ENCODE measurements at places on chromosomes 6 and 20.
A peak's percentile ranks its signal among the peaks of the same experiment; 100 is the strongest.

DNA sequence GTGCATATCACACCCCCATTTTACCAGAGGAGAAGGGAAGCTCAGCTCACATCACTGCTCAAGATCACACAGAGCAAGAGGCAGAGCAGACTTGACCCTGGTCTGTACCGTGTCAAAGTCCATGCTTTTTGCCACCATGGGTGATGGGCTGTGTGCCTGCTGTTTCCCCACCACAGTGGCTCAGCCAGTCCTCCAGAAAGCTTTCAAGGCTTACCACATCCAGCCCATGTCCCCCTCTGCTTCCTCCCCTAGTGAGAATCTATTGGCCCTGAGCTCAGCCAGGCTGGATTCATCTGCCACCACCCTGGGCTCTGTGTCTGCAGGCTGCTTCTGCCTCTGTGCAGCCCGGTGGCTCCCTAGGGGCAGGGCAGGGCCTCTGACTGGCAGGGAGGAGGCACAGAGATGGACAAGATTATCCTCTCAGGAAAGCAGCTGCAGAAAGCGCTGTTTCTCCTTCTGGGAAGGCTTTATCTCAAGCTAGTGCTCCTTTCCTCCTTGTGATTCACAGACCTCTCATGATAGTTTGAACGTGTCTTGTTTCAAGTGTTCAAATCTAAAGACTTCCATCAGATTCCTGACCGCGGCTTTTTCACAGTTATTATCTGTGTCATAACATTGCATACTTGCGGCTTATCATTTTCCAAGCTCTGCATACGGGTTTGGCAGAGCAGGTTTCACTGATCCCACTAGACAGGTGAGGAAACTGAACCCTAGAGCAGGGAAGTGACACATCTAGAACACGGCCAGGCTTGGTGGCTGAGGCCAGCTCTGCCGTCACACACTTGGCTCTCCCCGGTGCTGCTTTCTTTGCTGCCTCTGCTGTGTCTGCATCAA, 37.4 kb downstream of the VEGFA start:
- DNase-seq, result no peak

DNA sequence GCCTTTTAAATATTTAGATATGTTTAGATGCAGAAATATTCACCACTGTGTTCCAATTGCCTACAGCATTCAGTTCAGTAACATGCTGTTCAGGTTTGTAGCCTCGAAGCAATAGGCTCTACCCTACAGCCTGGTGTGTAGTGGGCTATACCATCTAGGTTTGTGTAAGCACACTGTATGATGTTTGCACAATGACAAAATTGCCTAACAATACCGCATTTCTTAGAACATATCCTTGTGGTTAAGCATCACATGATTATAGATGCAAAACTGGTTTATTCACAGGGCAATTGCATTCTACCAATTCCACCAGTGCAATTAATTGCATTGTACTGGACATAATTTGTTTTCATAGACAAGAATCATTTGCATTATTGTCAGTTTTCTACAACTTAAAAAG, 7.9 kb upstream of the SLC22A16 start:
- DNase-seq, result no peak

- DNase-seq, result no peak
Observed at GRCh38 chr6:34791164-34791700, 651 bp upstream of the BLTP3A start.

DNA sequence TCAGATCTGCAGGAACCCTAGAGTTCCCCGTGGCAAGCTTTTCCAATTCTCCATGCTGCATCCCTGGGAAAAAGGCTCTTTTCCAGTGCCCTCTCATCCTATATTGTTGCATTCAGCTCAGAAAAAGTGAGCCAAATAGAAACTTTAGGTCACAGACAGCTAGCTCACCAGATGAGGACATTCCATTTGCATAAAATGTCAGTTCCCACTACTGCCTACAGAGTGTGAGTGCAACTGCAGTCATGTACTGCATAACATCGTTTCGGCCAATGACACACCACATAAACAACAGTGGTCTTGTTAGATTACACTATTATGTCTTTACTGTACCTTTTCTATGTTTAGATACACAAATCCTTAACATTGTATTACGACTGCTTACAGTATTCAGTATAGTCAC, 8.6 kb downstream of the HS3ST5 start:
- DNase-seq, result no peak

- no peak for DNase-seq
Observed at GRCh38 chr6:105211831-105212230, 32.0 kb upstream of the POPDC3 start.

GRCh38 chr6:52642368-52642767, 28.5 kb upstream of the TMEM14A start:
- peak; percentile 59 for DNase-seq

DNA sequence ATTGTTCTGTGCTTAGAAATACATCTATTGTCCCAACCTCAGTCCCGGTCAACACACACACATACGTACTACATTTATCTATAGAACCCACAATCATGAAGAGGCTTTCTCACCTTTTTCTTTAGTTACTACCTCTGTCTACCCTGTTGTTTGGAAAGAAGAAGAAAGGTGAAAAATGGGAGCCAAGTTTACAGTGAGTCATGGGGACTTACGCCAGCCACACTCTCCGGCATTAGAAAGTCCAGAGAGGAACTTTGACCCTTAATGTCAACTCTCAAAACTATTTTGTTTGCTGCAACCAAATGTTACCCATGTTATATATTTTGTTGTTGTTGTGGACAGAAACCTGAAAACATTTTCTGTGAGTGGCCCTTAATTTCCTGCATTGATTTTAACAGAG, 259.1 kb downstream of the ZFAND3 start:
- no peak for DNase-seq

DNA sequence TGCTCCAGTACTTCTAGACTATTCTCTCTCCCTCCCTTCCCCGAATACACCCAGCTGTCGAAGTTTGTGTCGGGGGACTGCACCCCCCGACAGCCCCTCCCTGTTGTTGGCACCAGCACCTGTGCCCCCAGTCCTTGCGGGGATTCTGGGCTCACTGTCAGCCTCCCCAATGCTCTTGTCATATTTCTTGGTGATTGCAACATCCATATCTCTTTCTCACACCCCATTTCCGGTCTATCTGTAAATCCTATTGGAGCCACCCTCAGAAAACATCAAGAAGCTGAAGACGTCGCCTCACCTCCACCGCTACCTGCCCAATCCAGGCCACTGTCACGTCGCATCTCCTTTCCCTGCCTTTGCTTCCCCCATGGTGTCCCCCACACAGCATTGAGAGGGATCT, 32.6 kb upstream of the VSTM2L start:
- no peak for DNase-seq

- DNase-seq, result no peak
Observed at GRCh38 chr20:15916623-15917022, 656.6 kb downstream of the KIF16B start.

- DNase-seq, result no peak
Observed at GRCh38 chr6:44061375-44062104, 65.7 kb downstream of the MRPL14 start.

- DNase-seq, result no peak
Observed at GRCh38 chr20:25025986-25026605, 31.8 kb downstream of the ACSS1 start.

DNA sequence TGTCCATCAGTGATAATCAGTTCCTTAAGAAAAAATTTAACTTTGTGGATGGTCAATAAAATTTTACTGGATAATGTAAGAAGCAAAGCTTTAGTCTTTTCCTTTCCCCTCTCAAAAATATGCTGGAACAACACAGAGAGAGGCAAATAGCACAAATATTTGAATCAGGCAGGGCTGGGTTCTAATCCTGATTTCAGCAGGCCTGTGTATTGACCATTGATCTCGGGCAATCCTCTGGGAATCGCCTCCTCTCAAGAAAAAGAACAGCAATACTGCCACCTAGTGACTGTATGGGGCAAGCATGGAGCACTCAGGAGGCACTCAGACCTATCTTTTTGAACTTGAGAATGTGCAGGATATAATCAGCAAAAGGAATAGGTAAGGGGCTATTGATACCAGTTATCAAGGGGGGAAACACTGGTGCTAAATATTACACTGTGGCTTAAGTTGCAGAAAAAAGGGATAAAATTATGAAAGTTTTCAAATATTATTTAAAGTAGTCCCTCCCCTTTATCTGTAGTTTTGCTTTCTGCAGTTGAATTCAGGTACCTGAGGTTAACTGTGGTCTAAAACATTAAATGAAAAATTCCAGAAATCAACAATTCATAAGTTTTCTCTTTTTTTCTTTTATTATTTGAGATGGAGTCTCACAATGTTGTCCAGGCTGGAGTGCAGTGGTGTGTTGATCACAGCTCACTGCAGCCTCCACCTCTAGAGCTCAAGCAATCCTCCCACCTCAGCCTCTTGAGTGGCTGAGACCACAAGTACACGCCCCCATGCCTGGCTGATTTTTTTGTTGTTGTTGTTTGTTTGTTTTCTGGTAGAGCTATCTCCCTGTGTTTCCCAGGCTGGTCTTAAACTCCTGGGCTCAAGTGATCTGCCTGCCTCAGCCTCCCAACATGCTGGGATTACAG, 91.8 kb upstream of the NHSL1 start:
- peak; percentile 82 for DNase-seq

- DNase-seq, result peak; percentile 96
Observed at GRCh38 chr20:10469599-10469998, 34.5 kb downstream of the SLX4IP start.

DNA sequence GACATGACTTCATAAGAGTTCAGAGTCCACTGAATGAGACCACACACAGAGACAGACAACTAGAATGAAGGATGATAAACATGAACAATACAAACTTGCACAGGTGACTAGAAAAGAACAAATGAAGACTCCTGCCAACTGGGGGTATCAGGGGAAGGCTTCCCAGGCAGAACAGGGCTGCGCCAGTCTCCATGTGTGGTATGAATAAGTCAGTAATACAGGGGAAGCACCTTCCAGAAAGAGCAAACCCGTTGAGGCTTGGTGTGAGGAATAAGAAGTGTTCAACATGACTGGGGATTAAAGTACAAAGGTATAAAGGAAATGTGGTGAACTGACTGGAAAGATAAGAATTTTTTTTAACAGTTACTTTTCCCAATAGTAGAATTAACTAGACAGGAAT, 3.7 kb upstream of the SLC17A2 start:
- DNase-seq, result no peak

GRCh38 chr6:68039641-68040311, 595.3 kb upstream of the ADGRB3 start:
- DNase-seq, result no peak

GRCh38 chr20:1105599-1106194, 12.7 kb upstream of the PSMF1 start:
- no peak for DNase-seq

DNA sequence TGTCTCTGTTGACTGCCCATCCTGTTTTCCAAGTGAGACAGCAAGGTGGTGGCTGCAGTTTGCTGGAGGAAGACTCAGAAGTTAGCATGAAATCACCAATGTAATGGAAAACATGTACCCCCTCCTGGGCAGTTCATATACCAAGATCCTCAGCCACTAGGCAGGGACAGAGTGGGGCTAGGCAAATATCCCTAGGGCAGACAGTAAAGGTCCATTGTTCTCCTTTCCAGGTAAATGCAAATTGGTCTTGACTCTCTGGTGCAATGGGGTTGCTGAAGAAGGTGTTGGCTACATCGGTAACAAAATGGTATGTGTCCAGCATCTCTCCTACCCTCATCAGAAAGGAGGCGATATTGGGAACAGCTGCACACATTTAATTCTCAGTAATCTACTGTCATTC, 233.6 kb upstream of the SOX4 start:
- no peak for DNase-seq

DNA sequence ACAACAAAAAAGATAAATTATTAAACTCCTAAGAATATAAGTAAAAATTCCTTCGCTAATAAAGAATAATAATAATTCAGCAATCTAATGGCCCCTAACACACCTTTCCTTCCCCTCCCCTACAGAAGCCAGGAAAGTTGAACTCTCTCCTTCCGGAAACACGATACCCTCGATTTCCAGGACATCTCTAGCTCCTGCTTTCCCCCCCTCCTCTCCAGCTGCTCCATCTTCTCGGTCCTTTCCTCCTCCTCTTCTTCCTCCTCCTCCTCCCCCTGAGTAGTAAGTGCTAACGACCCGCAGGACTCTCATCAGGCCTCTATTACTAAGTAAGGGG, 603 bp downstream of the TASP1 start:
- DNase-seq, result peak; percentile 32

DNA sequence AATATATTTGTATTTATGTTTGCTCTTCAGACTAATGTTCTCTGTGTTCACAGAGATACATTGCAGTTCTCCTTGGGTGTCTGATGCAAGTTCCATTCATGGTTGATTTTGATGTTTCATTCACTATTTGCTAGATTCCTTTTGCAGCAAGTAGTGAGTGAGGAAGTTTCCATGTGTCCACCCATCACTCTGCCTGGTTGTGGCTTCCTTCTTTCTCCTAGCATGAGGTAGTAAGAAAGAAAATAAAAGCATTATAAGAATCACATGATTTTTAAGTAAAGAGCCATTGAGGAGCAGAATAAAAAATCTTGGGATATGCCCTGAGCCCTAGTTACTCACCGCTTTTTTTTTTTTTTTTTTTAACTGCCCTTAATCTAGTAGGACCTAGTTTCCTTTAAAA, 8.7 kb downstream of the SASH1 start:
- DNase-seq, result no peak

Measured in A673 (cell line).